ENCODE measurements at places on chromosomes 6 and 20.

GRCh38 chr20:47276851-47277534, 79.5 kb downstream of the ZMYND8 start:
- DNase-seq = peak; percentile 21

- DNase-seq = no peak
Observed at GRCh38 chr6:42140756-42141602, 1.4 kb downstream of the C6orf132 start.

- DNase-seq = no peak
Observed at GRCh38 chr20:10715035-10715434, 41.2 kb upstream of the JAG1 start.

DNA sequence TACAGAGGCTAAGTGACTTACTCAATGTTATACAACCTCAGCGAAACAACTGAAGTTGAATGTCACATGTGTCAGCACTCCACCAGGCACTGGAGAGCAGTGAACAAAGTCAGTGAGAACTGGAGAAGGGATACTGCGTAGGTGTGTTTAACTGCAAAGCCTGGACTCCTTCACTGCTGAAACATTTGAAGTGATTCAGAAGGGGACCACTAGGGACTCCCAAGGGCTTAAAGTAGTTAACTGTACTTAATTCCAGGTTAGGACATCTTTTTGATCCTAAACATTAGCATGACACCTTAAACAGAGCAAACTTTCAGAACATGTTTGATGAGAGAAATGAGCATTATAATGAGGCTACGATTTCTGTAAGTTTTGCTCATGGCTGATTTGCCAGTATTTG, 45.0 kb upstream of the ZBTB24 start:
- DNase-seq = no peak

- no peak for DNase-seq
Observed at GRCh38 chr6:157887892-157888291, 64.8 kb downstream of the SNX9 start.

- no peak for DNase-seq
Observed at GRCh38 chr6:168128006-168128630, 49.1 kb upstream of the FRMD1 start.

GRCh38 chr6:128500014-128500413, 20.4 kb downstream of the PTPRK start:
- no peak for DNase-seq

DNA sequence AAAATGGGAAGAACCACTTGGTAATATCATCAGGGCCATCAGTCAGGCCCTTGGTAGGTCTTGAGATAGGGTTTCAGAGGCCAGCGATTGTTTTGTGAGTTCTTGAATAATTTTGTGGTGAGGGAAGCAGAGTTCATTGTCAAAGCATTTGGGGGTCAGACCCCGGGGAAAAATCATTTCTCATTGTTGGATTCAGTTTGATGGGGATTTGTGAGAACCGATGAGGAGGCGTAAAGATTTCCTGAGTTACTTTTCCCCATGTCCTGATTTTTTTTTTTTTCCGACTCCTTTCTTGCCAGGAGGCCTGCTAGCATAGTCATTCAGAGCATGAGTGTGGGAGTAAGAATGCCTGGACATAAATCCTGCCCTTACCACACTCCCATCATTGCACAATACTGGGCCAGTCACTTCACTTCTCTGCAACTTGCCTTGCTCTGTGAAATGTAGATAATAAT, 60.3 kb downstream of the TSHZ2 start:
- peak; percentile 24 for DNase-seq

GRCh38 chr6:146679386-146679785, 80.6 kb downstream of the ADGB start:
- no peak for DNase-seq

DNA sequence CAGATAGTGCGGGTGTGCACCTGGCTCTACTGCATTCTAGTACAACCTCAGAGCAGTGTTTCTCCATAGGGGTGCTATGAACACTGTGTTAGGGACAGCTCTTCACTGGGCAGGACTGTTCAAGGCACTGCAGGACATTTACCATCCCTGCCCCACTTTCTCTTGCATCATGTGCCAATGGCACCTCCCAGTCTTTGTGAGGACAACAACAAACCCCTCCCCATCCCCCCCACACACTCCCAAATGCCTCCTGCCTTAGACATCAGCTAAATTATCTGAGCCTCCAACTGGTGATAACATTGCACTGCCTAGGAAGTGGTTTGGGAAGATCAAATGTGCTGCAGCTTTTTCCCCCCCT, 98.9 kb downstream of the FYN start:
- DNase-seq = no peak

DNA sequence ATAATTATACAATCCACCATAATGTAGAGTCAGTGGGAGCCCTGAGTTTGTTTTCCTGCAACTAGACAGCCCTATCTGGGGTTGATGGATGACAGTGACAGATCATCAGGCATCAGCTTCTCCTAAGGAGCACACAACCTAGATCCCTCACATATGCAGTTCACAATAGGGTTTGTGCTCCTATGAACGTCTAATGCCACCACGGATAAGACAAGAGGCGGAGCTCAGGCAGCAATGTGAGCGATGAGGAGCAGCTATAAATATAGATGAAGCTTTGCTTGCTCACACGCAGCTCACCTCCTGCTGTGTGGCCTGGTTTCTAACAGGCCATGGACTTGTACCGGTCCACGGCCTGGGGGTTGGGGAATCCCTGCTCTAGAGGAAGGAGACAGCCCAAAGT, 25.9 kb downstream of the EDEM2 start:
- no peak for DNase-seq

- DNase-seq = no peak
Observed at GRCh38 chr20:10665791-10666190, 8.0 kb downstream of the JAG1 start.

DNA sequence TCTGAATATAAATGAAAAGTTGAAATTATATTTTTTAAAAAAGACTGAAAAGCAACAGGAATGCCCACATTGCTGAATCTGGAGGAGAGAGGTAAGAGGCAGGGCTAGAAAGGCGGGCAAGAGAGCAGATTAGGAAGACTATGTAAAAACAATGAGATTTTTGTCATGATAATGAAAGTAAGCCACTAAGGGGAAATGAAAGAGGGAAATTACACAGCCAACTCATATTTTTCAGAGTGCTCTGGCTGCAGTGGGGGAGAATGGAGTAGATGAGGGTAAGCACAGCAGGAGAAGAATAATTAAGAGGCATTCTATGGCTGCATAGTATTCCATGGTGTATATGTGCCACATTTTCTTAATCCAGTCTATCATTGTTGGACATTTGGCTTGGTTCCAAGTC, 281.9 kb downstream of the PKHD1 start:
- DNase-seq = no peak

DNA sequence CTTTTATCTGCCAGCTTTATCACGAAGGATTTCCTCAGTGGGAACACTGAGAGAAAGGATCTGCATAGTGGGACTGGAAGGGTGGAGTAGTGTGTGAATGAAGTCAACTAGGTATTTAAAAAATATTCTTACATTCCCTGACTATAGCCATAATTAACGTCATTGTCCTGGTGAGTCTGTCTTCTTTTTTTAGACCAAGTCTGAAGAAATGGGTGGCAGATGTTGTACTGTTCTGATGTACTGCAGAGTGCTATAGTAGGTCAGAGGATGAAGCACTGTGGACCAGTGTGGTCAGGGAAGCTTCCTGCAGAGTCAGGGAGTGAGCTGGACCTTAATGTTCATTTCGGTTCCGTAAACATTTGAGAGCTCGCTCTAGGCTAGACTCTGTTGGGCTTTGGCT, 11.9 kb downstream of the TULP4 start:
- no peak for DNase-seq

DNA sequence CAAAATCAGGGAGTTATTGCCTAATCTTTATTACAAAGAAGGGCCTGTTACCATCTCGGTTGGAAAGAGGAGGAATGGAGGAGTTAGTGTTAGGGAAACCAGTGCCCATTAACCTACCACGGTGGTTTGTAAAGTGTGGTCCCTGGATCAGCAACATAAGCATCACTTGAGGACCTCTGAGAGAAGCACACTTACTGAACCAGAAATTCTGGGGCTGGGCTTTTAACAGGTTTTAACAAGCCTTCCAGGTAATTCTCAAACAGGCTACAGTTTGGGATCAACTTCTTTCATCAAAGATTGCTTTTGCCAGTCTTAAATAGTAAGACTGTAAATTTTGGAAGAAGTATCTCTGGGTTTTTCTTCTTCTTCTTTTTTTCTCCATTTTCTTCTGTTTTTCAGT, 329.5 kb upstream of the JAG1 start:
- DNase-seq = no peak

GRCh38 chr20:32528171-32528891, 56.8 kb downstream of the NOL4L start:
- no peak for DNase-seq

DNA sequence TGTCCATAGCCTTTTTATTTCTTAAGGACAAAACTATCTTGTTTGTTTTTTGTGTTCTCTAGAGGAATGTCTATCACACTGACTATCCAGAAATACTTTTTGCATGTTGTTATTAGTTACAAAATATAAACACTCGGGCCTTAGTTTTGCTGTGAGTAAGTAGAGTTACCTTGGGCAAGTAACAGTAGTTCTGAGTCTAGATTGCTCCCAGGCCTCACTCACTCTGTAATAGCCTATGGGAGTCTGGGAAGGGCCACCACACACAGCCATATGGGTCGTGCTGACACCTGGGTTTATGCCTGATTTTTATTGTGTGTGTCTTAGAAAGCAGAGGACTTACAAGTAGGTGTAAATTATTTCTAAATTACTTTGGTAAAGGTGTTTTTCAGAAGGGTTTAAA, 185.8 kb downstream of the TMEM242 start:
- no peak for DNase-seq

GRCh38 chr6:1995636-1996035, 249.8 kb downstream of the GMDS start:
- no peak for DNase-seq

GRCh38 chr6:29474996-29475395, 12.8 kb downstream of the MAS1L start:
- no peak for DNase-seq

DNA sequence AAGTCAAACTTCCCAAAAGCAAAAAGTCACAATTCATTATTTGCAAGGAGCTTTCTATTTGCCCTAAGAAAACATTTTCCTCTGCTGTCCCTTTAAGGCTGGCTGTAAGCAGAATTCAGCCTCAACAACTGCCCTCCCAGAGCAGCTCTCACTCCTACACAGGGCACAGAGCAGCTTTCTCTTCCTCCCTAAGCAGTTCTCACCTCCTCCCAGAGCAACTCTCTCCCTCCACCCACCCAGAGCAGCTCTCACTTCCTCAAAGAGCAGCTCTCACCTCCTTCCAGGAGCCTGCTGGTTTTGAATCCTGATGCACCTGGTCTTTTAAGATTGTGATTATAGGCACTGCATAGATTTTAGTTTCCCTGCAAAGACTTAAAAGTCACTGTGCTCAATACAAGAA, 120.6 kb upstream of the TMEM181 start:
- DNase-seq = no peak

DNA sequence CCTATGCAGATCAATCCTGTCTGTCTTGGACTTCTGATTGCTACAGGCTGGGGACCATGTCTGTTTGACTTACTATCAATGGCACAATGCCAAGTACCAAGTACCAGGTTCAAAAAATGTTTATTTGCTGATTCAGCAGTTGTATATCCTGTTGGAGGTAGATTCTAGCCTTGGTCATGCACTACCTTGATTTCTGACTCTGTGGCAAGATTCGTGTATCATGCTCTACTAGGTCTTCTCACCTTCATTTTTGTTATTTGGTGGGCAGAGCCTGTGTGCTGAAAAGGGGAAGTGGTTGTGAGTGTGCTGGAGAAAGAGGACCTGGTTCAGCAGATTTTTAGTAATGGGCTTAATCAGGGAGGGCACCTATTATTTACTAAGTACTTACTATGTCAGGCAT, 192.4 kb upstream of the MYLIP start:
- no peak for DNase-seq

DNA sequence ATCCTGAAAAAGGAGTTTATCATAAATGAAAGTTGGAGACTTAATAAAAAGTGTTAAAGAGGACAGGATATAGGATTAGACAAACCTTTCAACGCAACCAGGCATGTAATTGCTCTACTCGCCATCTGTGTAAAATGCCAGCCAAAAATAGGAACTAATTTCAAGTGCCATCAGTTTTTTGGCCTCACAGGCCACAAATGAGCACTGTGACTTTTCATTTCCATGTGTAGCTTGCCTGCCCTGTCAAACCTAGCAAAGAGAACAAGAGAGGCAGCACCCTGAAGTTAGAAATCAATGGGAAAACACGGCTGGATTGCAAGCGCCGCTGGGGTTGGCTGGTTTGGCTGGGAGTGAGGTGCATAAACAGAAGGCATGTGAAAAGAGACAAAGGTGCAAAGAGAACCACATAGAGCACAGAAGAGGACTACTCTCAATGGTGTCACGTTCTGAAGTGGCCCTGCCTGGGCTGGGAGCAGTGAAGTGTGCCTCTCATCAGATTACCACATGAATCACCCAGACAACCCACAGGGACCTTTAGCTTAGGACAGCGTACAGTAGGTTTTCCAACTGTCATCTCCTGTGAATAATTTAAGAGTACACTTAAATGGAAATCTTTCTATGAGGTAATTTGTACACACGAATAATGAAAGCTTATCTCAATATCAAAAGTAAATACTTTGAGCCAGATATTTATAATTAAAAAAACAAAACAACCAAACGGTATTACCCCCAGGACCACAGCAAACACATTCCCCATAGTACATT, 78.0 kb upstream of the NHSL1 start:
- no peak for DNase-seq

- no peak for DNase-seq
Observed at GRCh38 chr20:41143354-41143753, 6.0 kb downstream of the PLCG1 start.

GRCh38 chr6:49649988-49650387, 13.3 kb upstream of the RHAG start:
- DNase-seq = no peak

GRCh38 chr6:169843110-169843509, 91.7 kb downstream of the ERMARD start:
- DNase-seq = no peak

- no peak for DNase-seq
Observed at GRCh38 chr6:166151798-166152197, 15.9 kb downstream of the TBXT start.

DNA sequence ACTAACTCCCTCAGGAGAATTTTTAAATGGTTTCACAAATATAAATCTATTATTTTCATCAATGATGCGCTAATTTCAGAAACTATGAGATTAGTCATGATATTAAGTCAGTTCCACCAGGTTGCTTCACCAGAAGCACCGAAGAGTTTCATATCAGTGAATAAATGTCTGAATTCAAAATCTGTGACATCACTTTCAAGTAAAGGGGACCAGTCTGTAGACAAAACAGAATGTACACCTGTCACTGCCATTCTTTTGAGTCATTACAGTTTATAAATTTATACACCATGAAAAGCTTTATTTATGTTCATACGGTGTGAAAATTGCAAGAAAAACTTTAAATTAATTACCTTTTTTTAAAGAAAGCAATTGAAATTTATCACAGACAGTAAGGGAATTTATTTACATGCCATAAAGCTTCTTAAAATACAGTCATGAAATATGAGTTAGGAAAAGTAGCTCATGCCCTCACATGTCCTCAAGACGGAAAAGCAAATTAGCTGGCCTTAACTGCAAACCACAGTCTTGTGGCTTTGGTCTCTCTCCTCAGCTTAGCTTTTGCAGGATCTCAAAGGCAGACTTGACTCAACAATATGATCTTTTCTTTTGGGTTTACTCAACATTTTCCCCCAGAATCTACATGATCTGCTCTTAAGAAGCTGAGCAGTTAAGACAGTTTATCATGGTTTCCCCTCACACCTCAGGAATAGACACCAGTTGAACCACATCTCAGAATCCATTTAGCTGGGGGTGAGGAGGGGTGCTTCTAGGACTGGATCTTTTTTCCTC, 177.7 kb upstream of the MCHR2 start:
- DNase-seq = no peak
